ENCODE measurements at places on chromosomes 5 and 9. TPM values are rescaled to one million over a fixed set of nuclear protein-coding genes. Genes with fewer than 3 reads are reported as not detected.

The PPP3R2 gene
- not detected for total RNA-seq

DNA sequence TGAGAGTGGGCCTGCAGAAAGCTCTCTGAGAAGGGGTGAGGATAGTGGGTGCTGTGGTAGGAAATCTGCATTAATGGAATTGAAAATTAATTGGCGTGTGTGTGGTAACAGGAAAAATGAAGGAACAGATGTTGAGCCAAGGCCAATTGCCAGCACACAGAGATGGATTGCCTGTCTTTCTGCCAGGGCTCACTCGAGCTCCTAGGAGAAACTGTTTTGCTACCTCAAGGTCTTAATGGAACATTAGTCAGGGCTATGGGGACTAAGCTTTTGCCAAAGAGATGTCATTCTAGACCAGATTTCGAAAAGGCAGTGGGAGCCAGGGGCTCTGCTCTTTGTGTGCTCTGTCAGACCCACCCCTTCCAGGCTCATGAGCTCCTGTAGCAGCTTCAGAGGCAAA is 124.0 kb upstream of the EFNA5 start:
- no peak for DNase-seq
- no peaks in the 10 kb centered on the region for H3K27me3 ChIP-seq
- no peak overlapping the region for H3K4me3 ChIP-seq
- no peaks in the 10 kb centered on the region for H3K36me3 ChIP-seq
- H3K4me1 ChIP-seq: no peaks in the 10 kb centered on the region

The FAM174A gene
- total RNA-seq: 3.6 TPM

- H3K27ac ChIP-seq: no peak overlapping the region
- H3K36me3 ChIP-seq: no peaks in the 10 kb centered on the region
- H3K4me3 ChIP-seq: peak overlapping the region; percentile 43
- peaks cover 76% of the 10 kb centered on the region for H3K27me3 ChIP-seq
- H3K4me1 ChIP-seq: peaks cover 20% of the 10 kb centered on the region
Measured at GRCh38 chr5:132825834-132826391, 4.5 kb downstream of the SHROOM1 start.

DNA sequence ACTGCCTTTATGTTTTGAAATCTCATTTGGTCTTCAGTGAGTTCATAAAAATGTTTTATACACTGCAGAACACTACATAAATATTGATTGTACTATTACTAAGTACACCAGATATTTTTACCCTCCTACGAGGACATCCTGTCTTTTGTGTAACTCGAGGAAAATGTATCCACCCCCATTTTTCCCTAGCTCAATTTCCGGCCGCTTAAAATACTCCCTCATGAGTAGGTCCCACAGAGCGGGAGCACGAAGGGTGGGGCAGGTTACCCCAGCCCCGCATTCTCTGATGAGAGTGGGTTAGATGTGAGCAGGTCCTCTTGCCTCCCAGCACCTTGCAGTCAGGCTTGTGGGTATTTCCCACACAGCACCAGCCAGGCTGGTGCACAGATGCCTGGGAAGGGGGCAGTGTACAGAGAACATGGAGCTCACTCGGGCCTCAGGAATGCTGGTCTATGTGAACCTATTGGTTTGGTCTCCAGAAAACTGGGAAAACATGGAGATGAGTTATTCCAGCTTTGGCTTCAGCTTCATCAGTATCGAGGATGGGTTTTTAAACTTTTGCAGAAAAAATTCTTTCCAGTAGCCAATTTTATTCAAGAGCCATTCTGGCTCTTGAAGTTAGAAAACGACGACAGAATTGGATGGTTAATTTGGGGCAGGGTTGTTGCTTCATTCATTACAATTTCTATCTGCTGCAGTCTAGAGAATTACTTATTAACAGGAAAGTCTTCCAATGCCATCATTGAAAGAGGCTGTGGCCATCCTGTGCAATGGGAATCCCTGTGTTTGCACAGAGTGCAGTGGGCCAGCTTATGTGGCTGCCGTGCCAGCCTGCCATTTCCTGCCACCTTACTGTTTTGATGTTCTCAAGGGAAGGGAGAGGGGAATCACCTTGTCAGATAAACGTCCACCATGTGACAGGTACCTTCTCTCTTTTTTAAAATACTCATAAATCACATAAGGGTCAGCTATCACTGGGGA is 73.2 kb downstream of the WDR41 start:
- no peaks in the 10 kb centered on the region for H3K4me1 ChIP-seq
- no peak overlapping the region for H3K4me3 ChIP-seq
- no peaks in the 10 kb centered on the region for H3K27me3 ChIP-seq
- H3K27ac ChIP-seq: no peak overlapping the region
- H3K36me3 ChIP-seq: no peaks in the 10 kb centered on the region
- no peak for DNase-seq

The CTSV gene
- total RNA-seq: 113 TPM

DNA sequence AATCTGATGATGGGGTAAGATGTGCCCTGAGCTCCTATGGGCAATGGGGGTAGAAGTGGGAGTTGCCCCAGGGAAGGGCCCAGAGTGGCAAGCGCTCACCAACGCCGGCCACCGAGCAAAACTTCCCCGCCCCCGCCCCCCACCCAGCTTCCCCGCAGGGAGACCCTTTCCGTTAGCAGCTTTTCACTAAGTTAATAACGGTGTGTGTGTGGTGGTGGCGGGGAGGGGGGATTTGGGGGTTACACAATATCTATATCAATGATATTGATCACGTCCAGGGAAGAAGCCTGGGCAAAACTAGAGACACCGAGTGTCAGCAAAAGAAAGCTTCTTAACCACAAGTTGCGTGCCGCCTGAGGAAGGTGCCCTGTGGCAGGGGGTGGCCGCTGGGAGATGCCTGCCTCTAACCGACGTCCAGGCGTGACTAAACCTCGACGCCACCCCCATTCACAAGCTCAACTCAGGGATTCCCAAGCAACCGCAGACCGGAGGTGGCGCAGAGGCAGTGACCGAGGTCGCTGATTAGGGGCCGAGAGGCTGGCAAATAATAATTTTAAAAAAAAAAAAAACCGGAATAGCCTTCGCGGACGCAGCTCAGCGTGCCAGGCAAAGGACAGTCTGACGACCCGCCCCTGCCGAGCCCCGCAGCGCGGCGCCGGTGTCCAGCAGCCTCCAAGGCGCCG is 222.6 kb downstream of the MEF2C start:
- DNase-seq: no peak
- peaks cover 7% of the 10 kb centered on the region for H3K4me1 ChIP-seq
- peak overlapping the region; percentile 13 for H3K4me3 ChIP-seq
- no peaks in the 10 kb centered on the region for H3K36me3 ChIP-seq

- H3K27me3 ChIP-seq: no peaks in the 10 kb centered on the region
- H3K27ac ChIP-seq: no peak overlapping the region
- H3K4me3 ChIP-seq: no peak overlapping the region
- H3K36me3 ChIP-seq: no peaks in the 10 kb centered on the region
- H3K4me1 ChIP-seq: no peaks in the 10 kb centered on the region
- DNase-seq: no peak
Measured at GRCh38 chr5:40442346-40442745, 237.4 kb upstream of the PTGER4 start.

The PCDHA2 gene
- 1.9 TPM for total RNA-seq

GRCh38 chr9:126986506-126986951 is 71.9 kb downstream of the RALGPS1 start:
- no peaks in the 10 kb centered on the region for H3K4me1 ChIP-seq
- no peaks in the 10 kb centered on the region for H3K27me3 ChIP-seq
- H3K36me3 ChIP-seq: no peaks in the 10 kb centered on the region

The ENHO gene
- total RNA-seq: 12.2 TPM

The ZDHHC11B gene
- total RNA-seq: 1.9 TPM

GRCh38 chr5:93894601-93895354 is 153.4 kb upstream of the POU5F2 start:
- H3K36me3 ChIP-seq: no peaks in the 10 kb centered on the region
- H3K27me3 ChIP-seq: no peaks in the 10 kb centered on the region
- DNase-seq: no peak
- no peaks in the 10 kb centered on the region for H3K4me1 ChIP-seq
- H3K27ac ChIP-seq: no peak overlapping the region

- no peaks in the 10 kb centered on the region for H3K4me1 ChIP-seq
- no peak overlapping the region for H3K4me3 ChIP-seq
- H3K27ac ChIP-seq: no peak overlapping the region
- peaks cover 8% of the 10 kb centered on the region for H3K27me3 ChIP-seq
Measured at GRCh38 chr5:102341681-102342288, 45.7 kb upstream of the SLCO4C1 start.

DNA sequence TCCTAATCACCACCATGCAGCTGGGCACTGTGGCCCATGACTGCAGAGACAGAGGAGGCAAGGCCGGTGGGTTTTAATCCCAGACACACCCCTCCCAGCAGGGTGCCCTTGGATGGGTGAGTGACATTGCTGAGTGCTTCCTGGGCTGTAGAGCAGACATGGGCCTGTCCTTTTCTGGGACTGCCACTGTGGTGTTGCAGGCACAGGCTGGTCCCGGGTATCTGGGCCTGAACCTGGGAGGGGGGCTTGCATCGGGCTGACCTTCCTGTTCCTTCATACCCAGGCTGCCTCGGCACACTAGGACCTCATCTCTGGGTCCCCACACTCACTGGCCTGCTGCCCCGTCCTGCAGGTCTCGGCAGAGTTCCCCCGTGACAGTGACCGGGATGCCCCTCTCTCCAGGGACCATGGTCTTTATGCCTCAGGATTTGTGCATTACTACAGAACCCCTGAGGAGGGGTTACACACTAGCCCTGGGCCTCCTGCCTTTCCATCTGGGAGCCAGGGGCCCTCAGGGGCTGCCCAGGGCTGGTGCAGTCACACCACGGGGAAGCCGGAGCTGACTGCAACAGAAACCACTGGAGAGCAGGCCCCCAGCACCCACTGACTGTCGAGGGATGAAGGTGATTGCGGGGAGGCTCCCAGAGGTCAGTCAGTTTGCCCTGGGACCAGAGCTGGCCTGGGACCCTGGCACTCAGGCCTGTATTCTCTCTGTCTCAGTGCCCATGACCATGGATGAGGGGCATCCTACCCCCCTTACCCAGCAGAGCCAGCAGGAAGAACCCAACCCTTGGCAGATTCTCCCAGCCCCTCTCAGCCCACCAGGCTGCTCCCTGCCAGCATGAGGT is 8.9 kb upstream of the SLC25A48 start:
- H3K4me3 ChIP-seq: no peak overlapping the region
- H3K27me3 ChIP-seq: peaks cover 7% of the 10 kb centered on the region
- no peak overlapping the region for H3K27ac ChIP-seq
- H3K4me1 ChIP-seq: peaks cover 7% of the 10 kb centered on the region

The FCN1 gene
- not detected for total RNA-seq

DNA sequence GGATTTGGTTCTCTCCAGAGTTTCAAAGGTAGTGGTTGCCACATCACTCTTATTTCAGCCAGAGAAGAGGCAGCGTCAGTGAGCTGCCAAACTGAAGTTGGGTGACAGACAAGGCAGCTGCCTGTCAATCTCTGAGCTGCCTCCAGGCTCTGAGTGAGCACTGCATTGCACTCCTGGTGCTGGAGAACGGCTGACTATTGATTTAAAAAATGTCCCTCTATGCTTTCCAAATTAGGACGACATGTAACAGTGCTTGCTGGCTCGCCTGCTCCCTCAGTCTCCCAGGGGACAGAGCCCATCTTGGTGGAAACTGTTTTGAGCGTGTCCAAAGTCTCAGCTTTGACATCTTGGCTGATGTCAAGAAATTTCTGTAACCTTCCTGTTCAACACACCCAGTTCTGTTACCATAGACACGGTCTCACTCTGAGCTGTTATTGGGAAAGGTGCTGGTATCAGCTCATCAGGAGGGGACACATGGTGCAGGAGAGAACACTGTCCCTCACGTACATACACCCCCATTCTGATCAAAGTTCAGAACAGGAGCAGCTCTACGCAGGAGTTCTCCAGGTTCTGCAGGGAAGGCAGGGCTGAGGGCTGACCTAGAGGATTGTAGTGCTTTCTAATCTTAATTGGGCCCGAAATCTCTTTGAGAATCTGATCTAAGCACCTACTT is 15.7 kb downstream of the PCDH12 start:
- H3K36me3 ChIP-seq: peaks cover 12% of the 10 kb centered on the region
- DNase-seq: no peak
- H3K27me3 ChIP-seq: no peaks in the 10 kb centered on the region
- H3K27ac ChIP-seq: no peak overlapping the region
- H3K4me3 ChIP-seq: no peak overlapping the region

DNA sequence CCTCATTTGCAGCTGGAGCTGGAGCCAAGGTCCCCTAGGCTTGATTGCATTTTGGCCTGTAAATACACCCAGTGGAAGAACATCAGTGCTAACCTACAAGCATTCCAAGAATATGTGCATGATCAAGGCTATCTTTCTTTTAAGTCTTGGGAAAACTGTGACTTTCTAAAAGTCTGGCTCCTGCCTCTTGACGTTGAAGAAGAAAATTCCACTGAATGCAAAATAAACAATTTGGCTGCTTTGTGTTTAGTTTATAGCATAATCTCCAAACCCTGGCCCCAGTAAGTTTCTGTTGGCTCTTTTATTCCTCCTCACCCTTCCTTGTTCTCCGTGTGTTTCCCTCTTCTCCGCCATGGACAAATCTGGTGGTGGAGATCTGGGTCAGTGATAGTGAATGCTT is 109.3 kb upstream of the TLE1 start:
- no peak overlapping the region for H3K27ac ChIP-seq
- peaks cover 2% of the 10 kb centered on the region for H3K4me1 ChIP-seq
- H3K27me3 ChIP-seq: no peaks in the 10 kb centered on the region
- no peaks in the 10 kb centered on the region for H3K36me3 ChIP-seq

The PLPP7 gene
- 3.4 TPM for total RNA-seq

GRCh38 chr5:112551419-112552032 is 132.4 kb upstream of the EPB41L4A start:
- DNase-seq: no peak
- no peaks in the 10 kb centered on the region for H3K27me3 ChIP-seq
- H3K36me3 ChIP-seq: no peaks in the 10 kb centered on the region
- no peak overlapping the region for H3K27ac ChIP-seq
- H3K4me1 ChIP-seq: no peaks in the 10 kb centered on the region

The IL9 gene
- not detected for total RNA-seq

DNA sequence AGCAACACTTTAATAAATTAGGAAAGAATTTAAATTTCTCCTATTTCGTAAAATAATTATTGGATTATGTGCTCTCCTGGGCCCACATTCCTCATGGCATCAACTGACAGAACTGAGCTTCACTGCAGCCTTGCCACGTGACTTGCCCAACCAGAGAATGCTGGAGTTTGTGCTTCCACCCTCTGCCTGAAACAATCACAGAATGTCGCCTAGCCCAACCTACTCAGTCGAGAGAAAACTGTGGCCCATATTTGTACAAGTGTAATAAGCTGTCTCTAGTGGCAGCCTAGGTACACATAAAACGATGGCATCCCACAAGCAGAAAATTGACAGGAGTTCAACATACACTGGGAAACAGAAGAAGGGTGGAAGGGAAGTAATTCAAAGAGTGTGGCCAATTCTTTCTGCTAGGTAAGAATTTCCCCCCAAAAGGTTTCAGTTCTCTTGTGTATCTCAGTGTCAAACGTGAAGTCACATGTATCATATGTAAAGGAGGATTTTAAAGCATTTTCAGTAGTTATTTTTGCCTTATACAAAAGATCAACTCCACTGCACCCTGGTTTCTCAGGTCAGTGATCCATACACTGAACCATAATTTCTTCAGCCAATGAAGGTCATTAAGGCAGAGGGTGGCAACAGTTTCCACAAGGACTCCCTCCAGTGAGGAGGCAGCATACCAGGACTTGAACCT is 41.7 kb downstream of the ZNF608 start:
- H3K4me3 ChIP-seq: no peak overlapping the region
- no peak for DNase-seq
- H3K36me3 ChIP-seq: no peaks in the 10 kb centered on the region
- peaks cover 39% of the 10 kb centered on the region for H3K4me1 ChIP-seq
- no peak overlapping the region for H3K27ac ChIP-seq

The PCDHGA11 gene
- total RNA-seq: 8.2 TPM

All from H1 (cell line).